Caco-2 (cell line): ENCODE measurements at places on chromosomes 7 and 10. TPM values are rescaled to one million over a fixed set of nuclear protein-coding genes. Genes with fewer than 3 reads are reported as not detected.

- no peaks in the 10 kb centered on the region for H3K36me3 ChIP-seq
- no peaks in the 10 kb centered on the region; the same call in 1 of the 2 replicates for H3K27me3 ChIP-seq
- no peaks in the 10 kb centered on the region for H3K4me1 ChIP-seq
- DNase-seq = no peak
- no peak overlapping the region for H3K4me3 ChIP-seq
- H3K27ac ChIP-seq = no peak overlapping the region
These were observed 200.4 kb upstream of the YAE1 start for GRCh38 chr7:39365751-39366295.

DNA sequence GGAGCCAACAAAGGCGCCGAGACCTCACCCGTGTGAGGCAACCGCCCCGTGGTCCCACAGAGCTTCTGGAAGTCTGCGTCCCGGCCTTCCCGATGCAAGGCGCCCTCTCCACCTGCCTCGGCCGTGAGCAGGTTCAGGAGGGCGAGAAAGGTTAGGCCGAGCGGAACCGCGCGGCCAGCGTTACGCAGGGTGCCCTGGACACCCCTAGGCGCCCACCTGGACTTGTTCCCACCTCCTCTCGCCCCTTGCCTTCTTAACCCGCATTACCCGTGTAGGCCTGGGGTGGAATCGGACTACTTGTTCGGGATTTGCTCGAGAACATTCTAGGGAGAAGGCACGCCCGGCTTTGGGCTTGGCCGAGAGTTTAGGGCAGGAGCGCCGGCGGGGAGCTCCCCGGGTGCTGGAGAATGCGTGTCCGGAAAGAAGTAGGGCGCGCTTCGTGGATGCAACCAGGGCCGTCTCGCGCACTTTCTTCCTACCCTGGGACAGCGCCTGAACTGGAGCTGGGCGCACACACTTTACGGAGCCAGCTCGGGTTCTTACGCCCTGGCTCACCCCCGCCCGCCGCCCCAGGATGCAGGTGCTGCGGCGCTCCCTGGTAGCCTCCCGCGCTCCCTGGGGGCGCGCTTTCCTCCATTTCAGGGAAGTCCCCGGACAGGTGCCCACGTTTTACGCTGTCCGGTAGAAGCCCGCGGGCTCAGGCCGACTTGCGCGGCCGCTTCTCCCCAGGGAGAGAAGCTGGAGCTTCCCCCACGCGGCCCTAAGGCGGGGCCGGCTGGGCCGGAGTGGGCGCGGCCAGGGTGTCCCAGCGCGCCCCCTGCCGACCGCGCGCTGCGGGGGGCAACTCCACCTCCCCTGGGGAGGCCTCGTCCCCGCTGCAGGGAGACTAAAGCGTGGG, 74.5 kb downstream of the INSIG1 start:
- H3K27me3 ChIP-seq = peaks cover 2% of the 10 kb centered on the region; the same call in 1 of the 2 replicates
- H3K4me1 ChIP-seq = peaks cover 12% of the 10 kb centered on the region
- H3K27ac ChIP-seq = no peak overlapping the region

Gene HOXA11
- total RNA-seq = 0.53 and 0.73 TPM in 2 replicates

Gene TRPV5
- not detected in 2 replicates for total RNA-seq
